ENCODE measurements at places on chromosomes 7 and 10.

- no peak for DNase-seq
These were observed 239.7 kb upstream of the INHBA start for GRCh38 chr7:41942468-41943093.

GRCh38 chr10:38032886-38033285 lies 22.4 kb downstream of the ZNF33A start:
- DNase-seq: no peak

- DNase-seq: no peak
These were observed 689.6 kb downstream of the SORCS1 start for GRCh38 chr10:106474876-106475275.

GRCh38 chr10:11605807-11606408 lies 5.5 kb downstream of the USP6NL start:
- DNase-seq: no peak

DNA sequence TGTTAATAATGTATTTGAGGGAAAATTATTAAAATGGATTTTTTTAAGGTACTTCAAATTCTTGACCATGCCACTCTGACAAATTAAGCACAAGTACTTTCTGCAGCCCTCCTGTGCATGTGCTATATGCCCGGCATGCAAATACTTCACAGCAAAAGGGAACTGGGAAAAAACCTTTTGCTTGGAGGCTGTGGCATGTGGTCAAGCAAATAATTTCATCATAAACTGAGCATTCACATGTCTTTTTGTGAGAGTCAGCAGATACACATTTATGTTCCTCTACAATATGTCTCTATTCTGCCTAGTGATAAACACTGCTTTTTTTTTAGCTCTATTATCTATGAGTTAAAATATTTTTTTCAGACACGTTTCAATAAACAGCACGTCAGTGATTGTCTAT lies 53.7 kb upstream of the SEMA3A start:
- DNase-seq: peak; percentile 37

GRCh38 chr7:102273749-102274712 lies 12.6 kb upstream of the SH2B2 start:
- DNase-seq: peak; percentile 31

- no peak for DNase-seq
These were observed 1.3 kb upstream of the LRRC18 start for GRCh38 chr10:48940958-48941357.

DNA sequence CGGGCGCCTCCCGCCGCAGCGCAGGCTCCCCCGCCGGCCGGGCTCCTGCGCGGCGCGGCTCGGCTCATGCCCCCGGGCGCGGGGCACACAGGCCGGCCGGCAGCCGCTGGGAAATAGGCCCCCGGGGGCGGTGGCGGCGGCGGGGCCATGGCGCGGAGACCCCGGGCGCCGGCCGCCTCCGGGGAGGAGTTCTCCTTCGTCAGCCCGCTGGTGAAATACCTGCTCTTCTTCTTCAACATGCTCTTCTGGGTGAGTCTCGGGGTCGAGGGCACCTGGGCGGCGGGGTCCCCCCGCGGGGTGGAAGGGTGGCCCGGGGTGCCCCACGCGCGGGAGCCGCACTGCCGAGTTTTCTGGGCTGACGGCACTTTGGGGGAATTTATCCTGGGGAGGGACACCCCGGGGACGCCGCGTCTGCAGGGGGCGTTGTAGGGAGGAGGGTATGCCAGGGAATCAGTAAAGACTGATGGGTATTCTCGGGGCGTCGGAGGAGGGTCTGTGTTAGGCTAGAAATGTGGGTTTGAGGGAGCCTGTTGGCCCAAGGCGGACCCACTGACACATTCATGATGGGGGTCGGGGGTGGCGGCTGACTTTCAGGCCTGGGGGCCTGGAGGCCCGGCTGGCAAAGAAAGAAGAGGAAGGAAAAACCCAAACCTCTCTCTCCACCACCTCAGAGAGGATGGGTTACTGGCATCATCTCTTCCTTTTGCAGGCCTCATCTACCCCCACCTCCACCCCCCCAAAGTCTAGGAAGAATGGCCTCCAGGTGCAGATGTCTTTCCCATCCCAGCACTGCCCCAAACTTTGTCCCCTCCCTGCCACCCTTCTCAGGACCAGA lies 544 bp downstream of the TSPAN33 start:
- DNase-seq: no peak

DNA sequence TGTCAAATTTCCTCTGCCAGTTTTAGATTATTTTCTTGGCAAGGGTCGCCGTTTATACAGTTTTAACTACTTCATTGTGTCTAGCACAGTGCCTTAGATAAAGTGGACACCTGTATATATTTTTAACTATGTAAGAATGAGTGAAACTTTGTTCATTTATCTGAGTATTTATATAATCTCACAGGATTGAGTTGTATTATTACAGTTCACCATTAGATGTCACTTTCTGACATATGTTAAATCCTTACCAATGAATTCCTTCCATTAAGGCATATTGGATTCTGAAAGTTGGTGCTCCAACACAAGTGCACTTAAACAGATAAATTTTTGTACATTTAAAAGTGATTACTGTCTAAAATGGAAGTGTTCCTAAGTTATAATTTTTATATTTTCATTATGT lies 43.0 kb downstream of the ZMYND11 start:
- DNase-seq: peak; percentile 46

DNA sequence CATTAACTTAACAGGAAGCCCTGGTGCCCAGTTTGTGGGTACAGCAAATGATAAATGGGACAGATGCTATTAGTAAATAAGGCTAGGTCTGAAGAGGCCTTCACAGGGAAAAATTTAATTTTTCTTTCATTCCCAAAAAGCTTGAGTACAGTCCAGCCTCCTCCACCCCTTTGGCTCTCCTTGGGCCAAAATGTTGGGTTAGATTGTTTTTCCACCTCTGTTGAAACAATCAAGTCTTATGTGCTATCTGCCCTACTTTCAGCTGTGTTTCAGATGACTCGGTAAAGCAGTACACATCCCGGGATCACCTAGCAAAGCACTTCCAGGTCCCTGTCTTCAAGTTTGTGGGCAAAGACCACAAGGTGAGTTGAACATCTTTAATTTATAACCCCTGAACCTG lies 24.3 kb downstream of the PLA2G12B start:
- no peak for DNase-seq

- no peak for DNase-seq
These were observed 397.8 kb upstream of the NRP1 start for GRCh38 chr10:33732161-33732680.

DNA sequence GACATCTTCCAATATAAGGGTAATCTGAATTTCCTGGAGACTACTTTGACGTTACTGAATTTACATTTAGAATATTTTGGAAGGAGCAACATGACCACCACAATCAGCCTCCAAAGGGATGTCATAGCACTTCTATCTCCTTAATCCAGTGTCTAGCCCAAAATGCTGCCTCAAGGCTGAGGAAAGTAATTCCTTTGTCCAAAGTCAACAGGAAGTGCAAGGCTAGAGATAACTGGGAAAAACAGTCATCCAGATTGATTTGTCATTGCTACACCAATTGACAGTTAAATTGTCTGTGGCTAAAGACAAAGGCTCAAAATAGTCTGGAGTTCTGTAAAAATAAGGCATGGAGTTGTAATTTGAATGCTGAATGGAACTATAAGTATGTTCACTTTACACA lies 3.9 kb upstream of the TFPI2 start:
- DNase-seq: peak; percentile 27

DNA sequence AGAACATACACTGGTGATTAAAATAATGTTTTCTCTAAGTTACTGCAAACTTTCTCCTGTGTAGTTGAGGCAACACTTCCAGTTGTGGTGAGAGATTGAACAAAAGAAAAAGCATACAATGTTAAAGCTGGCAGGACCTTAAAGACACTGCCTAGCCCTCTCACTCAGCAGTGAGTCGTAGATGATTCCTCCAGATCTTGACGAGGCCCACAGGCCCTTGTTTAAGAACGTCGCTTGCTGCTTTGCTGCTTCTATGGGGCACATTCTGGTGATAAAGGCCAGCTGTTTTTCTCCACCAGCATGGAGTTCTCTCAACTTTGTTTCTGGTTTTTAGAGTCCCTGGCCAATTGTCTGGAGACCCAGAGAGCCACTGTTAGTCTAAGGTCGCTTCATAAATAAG lies 2.8 kb upstream of the DENND11 start:
- no peak for DNase-seq

GRCh38 chr7:87003872-87004798 lies 55.3 kb downstream of the ELAPOR2 start:
- peak; percentile 2 for DNase-seq

GRCh38 chr10:114704679-114705078 lies 46.6 kb upstream of the ABLIM1 start:
- no peak for DNase-seq

DNA sequence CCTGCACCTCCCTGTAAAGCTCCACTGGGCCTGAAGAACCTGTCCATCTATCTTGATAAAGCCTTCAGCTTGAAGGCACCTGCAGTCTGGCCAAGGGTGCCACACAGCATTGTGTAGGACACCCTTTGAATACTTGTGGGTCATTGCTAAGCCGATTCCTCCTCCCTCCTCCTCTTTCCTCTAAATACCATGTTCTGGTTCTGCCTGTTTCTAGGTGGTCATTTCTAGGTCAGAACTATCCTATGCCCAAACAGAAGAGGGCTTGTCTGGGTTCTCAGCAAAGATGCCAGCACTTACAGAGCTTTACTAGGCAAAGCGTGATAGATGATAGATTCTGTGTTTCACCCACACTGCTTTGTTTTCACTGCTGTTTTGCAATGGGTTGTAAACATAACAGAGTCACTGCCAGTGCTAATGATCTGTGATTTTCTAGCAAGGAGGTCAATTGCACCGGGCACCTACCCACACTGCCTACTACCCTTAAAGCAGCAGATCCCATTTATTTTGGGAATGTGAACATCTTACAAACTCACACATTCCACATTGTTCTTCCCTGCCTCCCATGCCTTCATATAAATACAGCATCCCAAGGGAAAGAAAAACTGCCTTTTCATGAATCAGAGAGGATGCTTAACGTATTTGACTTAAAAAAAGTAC lies 279.1 kb upstream of the PITRM1 start:
- no peak for DNase-seq

- DNase-seq: no peak
These were observed 146.9 kb downstream of the MAD1L1 start for GRCh38 chr7:2085804-2086203.

- DNase-seq: no peak
These were observed 20.3 kb downstream of the ZCCHC24 start for GRCh38 chr10:79425074-79425532.

DNA sequence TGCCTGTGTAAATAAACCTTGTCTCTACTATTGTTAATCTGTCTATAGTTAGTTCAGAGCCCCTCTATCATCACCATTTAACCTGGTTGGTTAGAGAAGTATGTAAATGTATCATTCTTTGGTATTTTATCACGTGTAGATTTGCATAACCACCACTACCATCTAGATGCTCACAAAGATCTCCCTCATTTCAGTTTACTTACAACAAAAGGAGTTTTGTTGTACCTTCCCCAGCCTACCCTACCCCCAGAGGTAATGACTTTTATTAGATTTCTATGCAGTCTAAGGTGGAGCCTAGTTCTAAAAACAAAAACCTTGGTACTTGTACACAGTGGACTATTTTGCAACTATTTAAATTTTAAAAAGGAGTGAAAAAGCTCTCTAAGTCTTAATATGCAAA lies 17.5 kb downstream of the ACADSB start:
- DNase-seq: no peak

GRCh38 chr7:35792472-35792871 lies 8.4 kb upstream of the SEPTIN7 start:
- DNase-seq: no peak

GRCh38 chr7:134891262-134891695 lies 95.0 kb upstream of the AGBL3 start:
- DNase-seq: peak; percentile 96

DNA sequence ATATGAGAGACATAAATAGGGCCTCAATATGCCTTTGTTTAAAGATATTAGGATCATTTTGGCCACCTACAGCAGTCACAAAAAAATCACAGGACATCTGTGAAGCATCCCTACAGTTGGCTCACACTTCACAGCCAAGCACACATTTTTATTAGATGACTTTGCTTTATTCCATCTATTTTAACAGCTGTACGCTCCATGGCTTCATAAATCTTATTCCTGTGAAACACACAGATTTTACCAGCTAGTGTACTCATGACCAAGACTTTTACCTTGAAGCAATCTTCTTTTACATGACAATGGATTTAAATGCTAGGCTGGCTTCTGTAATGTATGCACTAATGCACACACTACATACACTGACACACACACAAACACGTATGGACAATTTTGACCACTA lies 254.8 kb upstream of the PITRM1 start:
- DNase-seq: peak; percentile 40

GRCh38 chr10:14603534-14604102 lies 171.1 kb downstream of the FAM107B start:
- DNase-seq: no peak
